Caki2 (cell line): ENCODE measurements at places on chromosomes 12 and 14. TPM values are rescaled to one million over a fixed set of nuclear protein-coding genes. Genes with fewer than 3 reads are reported as not detected.
A peak's percentile ranks its signal among the peaks of the same experiment; 100 is the strongest.

DNA sequence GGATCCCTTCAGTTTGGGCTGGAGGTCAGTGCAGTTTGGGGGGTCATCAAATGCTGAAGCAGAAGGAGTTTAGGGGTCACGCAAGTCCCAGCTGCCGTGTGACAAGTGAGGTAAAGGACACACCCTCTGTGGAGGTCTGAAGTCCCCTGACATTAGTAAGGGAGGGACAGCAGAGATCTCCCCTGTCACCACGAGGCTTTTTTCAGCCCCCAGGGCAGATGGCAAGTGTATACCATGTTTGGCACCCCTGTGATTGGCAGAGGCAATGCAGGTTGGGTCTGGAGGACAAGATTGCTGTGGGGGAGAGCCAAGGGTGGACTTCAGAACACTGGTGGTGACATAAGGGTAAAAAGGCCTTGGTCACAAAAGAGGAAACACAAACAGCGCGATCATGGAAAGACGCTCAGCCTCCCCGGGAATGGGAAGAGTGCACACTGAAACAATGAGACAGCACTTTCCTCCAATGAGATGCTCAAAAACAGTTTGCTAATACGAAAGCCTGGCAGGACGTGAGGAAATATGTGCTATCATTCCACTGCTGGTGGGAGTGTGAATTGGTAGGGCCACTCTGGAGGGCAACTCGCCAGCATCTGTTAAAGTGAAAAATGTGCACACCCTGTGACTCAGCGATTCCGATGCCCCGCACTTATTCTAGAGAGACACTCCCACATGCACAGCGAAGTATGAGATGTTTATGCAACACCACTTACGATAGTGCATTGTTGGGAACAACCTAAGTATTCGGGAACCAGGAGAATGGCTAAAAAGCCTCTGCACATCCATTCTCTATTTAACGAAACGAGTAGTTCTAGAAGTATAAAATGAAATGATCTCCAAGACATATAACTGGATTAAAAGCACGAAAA lies 14.4 kb upstream of the CD27 start:
- peak; percentile 99 for DNase-seq

GRCh38 chr14:29716150-29716549 lies 211.5 kb downstream of the PRKD1 start:
- no peak for DNase-seq

GRCh38 chr12:68665016-68665569 lies 21.7 kb upstream of the NUP107 start:
- peak; percentile 32 for DNase-seq

DNA sequence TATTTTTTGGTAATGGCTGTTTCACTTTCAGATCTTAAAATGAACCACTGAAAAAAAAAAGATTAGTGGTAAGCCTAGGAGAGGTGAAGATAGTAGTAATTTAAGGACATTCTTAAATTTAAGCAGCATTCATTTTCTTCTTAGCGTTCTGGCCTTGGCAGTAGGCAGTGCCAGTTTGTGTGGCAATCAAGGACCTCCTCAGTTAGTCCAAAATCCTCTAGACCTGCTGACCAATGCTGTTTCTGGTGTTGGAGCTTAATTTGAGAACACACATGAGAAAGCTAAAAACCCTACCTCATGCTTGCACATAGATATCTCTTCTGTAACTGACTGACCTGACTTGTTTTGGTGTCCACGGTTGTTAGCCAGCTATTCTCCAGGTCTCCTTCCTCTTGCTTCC lies 219.8 kb upstream of the RGS6 start:
- DNase-seq = no peak

DNA sequence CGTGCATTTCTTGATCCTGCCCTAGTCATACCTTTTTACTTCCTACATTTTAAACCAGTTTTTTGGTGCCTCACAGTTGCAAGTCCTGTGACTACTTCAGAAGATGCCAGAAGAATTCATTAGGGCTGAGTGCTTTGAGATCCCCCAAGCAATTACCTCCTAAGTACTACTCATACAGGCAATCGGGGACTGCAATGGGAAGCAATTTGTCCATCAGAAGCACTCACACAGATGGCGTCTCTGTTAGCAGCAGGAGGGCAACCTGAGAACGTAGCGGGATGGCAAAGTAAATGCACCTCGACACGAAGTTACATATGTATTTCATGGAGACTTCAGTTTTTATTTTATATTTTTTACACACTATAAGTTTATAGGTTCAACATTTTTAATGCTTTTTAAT lies 188.3 kb downstream of the CAPZA3 start:
- DNase-seq = no peak

GRCh38 chr12:25958428-25959070 lies at the start of gene RASSF8:
TSS of gene RASSF8 (plus strand) at chr12:25958682. CDS start at chr12:26055344, 96,662 bp downstream.
- no peak for DNase-seq

DNA sequence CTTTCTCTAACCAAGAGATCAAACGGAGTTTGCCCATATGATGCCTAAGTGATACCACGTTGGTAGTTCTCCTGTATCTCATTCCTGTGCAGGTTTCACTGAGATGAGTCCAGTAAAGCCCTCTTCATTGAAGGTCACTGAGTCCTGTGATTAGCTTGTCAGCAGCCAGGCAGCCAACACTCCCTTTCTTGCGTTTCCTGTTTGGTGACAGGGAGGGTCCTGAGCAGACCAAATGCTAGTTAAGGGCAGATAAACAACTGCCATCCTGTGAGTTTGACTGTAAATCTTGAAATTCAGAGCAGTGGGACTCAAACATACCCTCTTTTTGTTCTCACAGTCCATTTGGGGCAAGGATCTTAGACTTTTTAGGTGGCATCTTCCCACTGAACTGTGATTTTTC lies 39.4 kb downstream of the ZNF641 start:
- no peak for DNase-seq

IGF1 gene
- not detected in 2 replicates for total RNA-seq

RNASE4 gene
- 18.5 and 21.6 TPM in 2 replicates for total RNA-seq
